ENCODE measurements at places on chromosomes 5 and 9.
A peak's percentile ranks its signal among the peaks of the same experiment; 100 is the strongest.

GRCh38 chr5:57559110-57559635 is 76.6 kb upstream of the ACTBL2 start:
- H3K4me3 ChIP-seq: no peak overlapping the region
- no peaks in the 10 kb centered on the region for H3K4me1 ChIP-seq
- no peaks in the 10 kb centered on the region for H3K36me3 ChIP-seq

DNA sequence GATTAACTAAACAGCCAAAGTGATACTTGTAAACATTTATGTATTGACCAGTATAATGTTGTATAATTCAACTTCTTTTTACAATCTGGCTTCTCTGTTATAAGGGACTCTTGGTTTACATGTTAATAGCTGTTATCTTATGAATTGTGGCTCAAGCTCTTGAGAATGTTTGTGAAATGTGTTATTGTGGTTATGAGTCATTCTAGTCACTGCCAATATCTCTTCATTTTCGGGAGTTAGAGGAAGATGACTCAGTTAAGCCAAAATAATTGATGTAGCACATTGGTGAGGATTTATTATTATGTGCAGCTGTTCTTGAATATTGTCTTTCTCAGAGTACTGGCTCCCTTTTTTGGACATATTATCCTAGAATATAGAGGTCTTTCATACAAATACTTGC is 655.2 kb upstream of the RIOK2 start:
- H3K27me3 ChIP-seq: no peaks in the 10 kb centered on the region
- H3K4me3 ChIP-seq: no peak overlapping the region
- H3K27ac ChIP-seq: no peak overlapping the region
- DNase-seq: no peak
- no peaks in the 10 kb centered on the region for H3K36me3 ChIP-seq
- peaks cover 8% of the 10 kb centered on the region for H3K4me1 ChIP-seq

DNA sequence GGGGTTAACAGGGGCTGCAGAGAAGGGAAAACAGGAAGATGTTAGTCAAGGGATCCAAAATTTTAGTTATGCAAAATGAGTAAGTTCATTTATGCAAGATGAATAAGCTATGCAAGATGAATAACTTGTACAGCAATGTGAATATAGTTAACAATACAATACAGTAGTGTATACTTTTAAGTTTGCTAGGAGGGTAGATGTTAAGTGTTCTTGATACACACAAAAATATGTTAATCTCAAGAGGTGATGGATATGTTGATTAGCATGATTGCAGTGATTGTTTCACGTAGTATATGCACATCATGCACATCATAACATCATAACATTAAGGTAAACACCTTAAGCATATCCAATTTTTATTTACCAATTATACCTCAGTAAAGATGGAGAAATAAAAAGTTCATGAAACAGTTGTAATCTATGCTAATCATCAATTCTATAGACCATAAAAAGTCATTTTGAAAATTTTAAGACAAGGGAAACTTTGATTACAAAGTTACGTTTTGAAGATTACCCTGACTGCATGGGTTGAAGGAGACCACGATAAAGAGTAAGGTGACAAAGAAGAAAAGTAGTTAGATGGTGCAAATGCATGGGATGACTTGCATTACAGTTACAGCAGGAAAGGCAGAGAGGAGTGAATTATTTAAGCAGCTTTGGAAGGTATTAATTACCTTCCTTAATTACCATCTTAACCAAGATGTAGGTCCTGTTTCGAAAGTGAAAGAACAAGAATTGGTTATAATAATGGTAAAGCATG is 31.4 kb downstream of the FAM174A start:
- H3K4me3 ChIP-seq: no peak overlapping the region
- H3K27me3 ChIP-seq: no peaks in the 10 kb centered on the region
- H3K36me3 ChIP-seq: no peaks in the 10 kb centered on the region

- no peaks in the 10 kb centered on the region for H3K36me3 ChIP-seq
- H3K27me3 ChIP-seq: peaks cover 72% of the 10 kb centered on the region
- no peak within 1 kb of the TSS for H3K27ac ChIP-seq
Observed at GRCh38 chr5:80569961-80570786, at the start of gene ANKRD34B. ANKRD34B (minus strand) TSS chr5:80570280; CDS start chr5:80560019, 10,261 bp downstream.

GRCh38 chr5:67813877-67814539 is 401.5 kb upstream of the PIK3R1 start:
- peak overlapping the region; percentile 5 for H3K27ac ChIP-seq
- H3K36me3 ChIP-seq: no peaks in the 10 kb centered on the region
- peaks cover 22% of the 10 kb centered on the region for H3K4me1 ChIP-seq
- no peak for DNase-seq
- no peak overlapping the region for H3K4me3 ChIP-seq

- H3K27ac ChIP-seq: no peak overlapping the region
- no peaks in the 10 kb centered on the region for H3K4me1 ChIP-seq
- H3K36me3 ChIP-seq: no peaks in the 10 kb centered on the region
- no peak overlapping the region for H3K4me3 ChIP-seq
Observed at GRCh38 chr9:98538203-98538602, 170.5 kb downstream of the GABBR2 start.
